Esophagus squamous epithelium (tissue), 5 donors: ENCODE measurements at places on chromosomes 6 and 20.

DNA sequence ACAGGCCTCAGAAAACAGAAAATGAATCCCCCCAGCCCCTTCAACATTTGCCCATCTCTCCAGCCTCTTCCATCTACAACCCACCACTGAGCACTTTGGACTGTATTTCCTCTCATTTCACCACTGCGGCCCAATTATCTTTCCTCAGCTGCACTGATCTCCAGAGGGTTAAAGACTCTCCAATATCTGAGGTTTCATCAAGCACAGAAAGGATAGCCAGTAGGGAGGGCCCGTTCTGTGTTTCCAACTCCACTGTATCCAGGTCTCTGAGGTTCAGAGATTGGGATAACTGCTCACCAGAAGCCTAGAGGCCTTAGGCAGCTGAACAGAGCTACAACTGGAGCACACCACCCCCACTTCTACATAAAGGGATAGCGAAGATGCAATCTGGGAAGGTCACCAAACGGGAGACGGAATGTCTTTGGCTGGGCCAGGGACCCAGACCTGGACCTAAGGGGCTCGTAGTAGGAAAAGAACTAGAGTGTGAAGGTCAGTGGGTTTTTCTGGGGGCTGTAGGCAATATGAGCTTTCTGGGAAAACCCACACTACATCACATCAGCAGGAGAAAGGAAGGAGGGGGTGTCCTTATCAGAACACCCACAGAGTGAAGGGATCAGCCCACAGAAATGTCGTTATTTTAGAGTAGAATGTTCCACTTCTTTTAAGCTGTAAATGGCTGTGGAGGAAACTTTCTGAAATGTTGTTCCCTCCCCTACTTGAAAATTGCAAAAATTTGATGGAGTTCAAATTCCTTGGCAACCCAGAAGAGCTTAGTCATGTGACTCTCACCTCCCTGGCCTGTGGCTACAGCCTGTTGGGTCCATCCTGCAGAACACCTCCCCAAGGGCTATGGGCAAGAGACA, 7.3 kb downstream of the KCNK5 start:
- DNase-seq = no peak

DNA sequence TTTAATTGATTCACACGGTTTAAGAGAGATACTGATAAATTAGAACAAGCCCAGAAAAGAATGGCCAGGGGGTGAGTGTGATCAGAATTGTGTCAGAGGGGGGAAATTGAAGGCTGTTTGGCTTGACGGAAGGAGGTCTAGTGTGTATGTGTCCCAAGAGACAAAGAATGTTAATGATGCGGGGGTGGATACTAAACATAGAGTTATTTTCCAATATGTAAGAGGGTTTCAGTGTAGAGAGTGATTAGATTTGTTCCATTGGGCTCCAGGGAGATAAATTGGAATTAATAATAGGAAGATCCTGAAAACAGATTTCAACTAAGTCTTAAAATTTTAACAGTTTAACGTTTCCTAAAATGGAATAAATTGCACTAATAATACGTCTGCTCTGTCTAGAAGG, 38.1 kb upstream of the UTRN start:
- DNase-seq = no peak

DNA sequence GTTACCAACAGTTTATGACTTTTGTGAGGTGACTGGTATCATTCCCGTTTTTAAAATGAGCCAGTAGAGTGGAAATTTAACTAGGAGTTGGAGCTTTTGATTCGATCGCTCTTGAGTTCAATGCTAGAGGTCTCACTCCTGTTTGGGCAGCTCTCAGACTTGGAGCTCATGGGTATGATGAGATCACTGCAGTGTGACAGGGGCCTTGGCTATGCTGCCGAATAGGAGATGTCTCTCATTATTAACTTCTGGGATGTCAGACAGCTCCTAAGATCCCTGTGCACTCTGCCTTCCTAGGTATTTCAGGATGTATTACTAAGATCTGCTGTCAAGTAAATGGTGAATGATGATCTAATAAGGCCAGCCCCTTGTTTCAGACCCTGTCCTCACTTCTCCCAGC, 20.4 kb downstream of the AKAP12 start:
- no peak for DNase-seq

DNA sequence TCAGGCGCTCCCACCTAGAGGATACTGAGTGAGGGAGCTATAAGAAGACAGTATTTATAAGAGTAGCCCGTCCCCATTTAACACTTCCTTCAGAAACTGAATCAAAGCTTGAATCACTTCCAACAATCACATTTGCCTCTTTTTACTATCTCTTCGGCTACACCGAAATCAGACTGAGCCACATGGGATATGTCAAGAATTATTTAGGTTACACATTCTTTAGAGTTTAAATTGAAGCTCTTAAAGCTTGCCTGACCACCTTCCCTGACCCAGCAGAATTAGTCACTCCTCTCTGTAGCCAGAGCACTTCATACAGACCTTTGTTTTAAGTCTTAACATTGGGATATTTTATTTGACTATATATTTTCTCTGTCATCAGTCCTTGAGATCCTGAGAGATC, 163.7 kb downstream of the MAFB start:
- no peak for DNase-seq

- DNase-seq = no peak
These were observed 1.5 kb downstream of the COL21A1 start for GRCh38 chr6:56245903-56246351.

DNA sequence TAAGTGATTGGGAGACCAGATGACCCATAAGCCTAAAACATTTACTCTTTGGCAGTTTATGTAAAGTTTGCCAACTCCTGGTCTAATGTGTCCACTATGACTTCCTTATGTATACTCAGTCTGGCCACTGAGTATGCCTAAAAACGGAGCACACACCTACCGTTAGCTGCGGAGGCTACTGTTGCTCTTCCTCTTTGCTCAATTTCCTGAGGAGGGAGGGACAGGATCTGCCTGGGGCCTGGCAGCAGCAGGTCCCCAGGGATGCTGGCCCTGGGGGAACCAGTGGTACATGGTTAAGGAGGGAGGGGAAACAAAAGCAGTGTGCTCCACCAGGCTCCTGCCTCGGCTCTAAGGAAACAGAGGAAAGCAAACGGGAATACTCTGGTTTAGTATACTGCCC, 113.5 kb downstream of the CDYL start:
- no peak for DNase-seq

- DNase-seq = no peak
These were observed 348.9 kb upstream of the AGPAT4 start for GRCh38 chr6:161622779-161623178.

GRCh38 chr6:168601546-168601945, 160.6 kb downstream of the SMOC2 start:
- DNase-seq = no peak

- DNase-seq = no peak
These were observed 66.0 kb downstream of the BACH2 start for GRCh38 chr6:90230548-90231215.

- no peak for DNase-seq
These were observed 60.8 kb downstream of the BTBD3 start for GRCh38 chr20:11978496-11978895.

DNA sequence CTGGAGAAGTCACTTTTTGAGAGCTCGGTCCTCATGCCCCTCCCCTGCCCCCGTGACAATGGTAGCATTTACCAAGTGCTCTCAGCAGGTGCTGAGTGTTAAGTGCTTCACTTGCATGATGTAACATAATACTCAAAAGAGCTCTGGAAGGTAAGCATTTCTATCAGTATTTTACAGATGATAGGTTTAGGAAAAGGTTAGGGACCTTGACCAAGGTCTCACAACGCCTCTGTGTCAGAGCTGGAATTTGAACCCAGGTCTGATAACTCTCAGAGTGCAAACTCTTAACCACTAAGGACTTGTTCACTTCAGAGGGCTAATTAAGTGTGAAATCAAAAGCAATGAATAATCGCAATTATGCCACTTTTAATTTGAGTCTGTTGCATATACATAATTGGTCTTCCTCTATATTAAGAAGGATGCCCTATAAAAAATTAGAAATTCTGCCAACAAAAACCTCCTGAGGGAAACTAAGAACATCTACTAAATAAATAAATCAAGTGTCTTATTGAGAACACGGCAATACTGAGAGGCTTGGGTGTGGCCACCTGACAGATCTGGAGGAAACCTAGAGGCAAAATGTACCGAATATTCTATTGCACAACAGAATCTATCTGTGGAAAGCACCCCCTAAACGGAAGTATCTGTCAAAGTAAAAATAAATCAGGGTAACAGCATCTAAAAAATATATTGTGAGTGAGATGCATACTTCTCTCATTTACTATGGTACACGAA, 109.8 kb downstream of the BACH2 start:
- DNase-seq = no peak

DNA sequence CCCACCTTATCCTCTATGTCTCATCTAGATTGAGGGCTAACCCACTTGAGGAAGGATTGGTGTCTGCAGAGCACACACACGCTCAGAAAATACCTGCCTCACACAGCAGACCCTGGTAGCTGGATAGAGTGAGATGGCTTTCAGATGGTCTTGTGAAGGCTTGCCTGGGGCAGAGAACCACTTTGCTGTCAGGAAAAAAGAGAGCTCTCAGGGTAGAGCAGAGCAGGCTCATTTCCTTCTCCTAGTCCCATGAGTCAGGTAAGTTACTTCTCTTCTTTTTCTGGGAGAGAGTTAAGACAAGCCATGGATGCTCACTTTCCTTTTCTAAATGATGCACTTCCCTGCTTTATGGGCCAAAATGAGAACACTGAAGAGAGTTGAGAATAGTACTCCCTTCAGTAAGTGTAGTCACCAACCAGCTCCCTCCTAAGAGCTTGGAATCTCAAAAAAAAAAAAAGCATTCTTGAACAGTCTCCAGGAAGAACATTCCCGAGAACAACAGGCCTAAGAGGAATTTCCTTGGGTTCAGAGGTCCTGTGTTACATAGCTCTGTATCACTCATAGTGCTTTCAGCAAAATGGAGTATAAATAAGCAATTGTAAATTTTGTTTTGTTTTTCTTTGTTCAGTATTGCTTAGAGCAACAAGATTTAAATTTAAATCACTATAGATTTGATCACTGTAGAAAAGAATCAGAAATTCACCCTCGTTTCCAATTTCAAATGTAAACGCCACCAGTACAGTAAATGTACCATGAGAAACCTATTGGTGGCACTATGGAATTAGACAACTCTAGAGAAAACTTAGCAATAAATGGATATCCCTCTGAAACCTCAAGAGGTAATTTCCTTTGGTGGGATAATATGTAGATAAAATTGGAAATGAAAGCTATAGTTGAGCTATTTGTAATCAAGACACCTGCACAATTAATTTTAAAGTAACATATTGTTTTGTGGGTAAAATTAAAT, 530.3 kb downstream of the RFPL4B start:
- DNase-seq = no peak

DNA sequence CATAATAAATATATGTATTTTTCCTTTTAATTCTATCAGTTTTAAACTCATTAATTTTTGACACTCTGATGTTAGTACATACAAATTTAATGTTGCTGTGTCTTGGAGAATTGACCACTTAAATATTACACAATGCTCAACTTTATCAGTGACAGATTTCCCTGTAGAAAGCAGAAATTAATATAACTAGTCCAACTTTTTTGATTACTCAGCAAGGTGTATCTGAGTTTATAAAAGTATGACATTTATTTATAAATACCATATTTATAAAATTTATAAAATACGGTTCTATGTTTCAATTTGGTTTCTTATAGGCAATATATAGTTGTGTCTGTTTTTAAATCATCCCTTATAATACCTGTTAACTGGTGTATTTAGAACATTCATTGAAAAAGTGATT, 350.0 kb upstream of the EYS start:
- no peak for DNase-seq
